Fibroblast of lung (primary cell): ENCODE measurements at places on chromosomes 16 and 17. TPM values are rescaled to one million over a fixed set of nuclear protein-coding genes. Genes with fewer than 3 reads are reported as not detected.
A peak's percentile ranks its signal among the peaks of the same experiment; 100 is the strongest.

The FSCN2 gene
- total RNA-seq, result 1.5 and 2.0 TPM in 2 replicates

The KRT24 gene
- not detected in 2 replicates for total RNA-seq

The PSMD12 gene
- total RNA-seq, result 19.3 and 21.3 TPM in 2 replicates

GRCh38 chr17:31533546-31534155 is 142.2 kb downstream of the RAB11FIP4 start:
- DNase-seq, result peak; percentile 52
- H3K27ac ChIP-seq, result no peak overlapping the region
- peaks cover 11% of the 10 kb centered on the region for H3K4me1 ChIP-seq
- no peaks in the 10 kb centered on the region for H3K36me3 ChIP-seq

- H3K4me1 ChIP-seq, result peaks cover under 1% of the 10 kb centered on the region
- no peak overlapping the region for H3K4me3 ChIP-seq
- H3K27me3 ChIP-seq, result no peaks in the 10 kb centered on the region
Measured at GRCh38 chr17:28118362-28118761, 75.9 kb downstream of the NLK start.

The MYH8 gene
- not detected in 2 replicates for total RNA-seq

The RAMP2 gene
- 0.17 and 0.26 TPM in 2 replicates for total RNA-seq

DNA sequence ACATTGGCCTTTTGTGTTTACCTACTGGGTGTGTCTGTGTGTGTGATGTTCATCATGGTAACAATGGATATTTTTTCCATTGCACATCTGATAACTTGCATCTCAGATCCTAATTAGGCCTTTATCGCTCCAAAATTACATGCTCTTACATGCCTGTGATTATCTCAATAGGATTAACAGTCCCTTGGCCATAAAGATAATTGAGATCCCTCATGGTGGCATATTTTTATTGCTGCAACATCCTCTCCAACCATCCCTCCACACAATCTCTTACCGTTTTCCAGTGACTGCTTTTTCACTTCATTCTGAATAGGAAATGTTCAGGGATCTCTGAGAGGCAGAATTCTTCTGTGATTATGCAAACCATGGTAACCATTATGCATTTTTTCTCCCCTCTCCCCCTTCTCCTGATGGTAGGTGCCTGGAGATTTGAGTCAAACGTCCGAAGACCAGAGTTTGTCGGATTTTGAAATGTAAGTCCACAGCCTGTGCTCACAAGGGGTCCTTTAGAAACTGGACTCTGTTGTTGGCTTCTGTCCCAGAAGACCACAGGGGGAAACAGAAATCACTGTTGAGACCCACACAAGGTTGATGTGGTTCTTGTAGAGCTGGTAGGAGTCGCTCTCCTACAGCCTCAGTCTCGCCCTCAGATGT is 405.5 kb downstream of the CPPED1 start:
- DNase-seq, result peak; percentile 48
- H3K4me3 ChIP-seq, result no peak overlapping the region
- H3K27me3 ChIP-seq, result no peaks in the 10 kb centered on the region

DNA sequence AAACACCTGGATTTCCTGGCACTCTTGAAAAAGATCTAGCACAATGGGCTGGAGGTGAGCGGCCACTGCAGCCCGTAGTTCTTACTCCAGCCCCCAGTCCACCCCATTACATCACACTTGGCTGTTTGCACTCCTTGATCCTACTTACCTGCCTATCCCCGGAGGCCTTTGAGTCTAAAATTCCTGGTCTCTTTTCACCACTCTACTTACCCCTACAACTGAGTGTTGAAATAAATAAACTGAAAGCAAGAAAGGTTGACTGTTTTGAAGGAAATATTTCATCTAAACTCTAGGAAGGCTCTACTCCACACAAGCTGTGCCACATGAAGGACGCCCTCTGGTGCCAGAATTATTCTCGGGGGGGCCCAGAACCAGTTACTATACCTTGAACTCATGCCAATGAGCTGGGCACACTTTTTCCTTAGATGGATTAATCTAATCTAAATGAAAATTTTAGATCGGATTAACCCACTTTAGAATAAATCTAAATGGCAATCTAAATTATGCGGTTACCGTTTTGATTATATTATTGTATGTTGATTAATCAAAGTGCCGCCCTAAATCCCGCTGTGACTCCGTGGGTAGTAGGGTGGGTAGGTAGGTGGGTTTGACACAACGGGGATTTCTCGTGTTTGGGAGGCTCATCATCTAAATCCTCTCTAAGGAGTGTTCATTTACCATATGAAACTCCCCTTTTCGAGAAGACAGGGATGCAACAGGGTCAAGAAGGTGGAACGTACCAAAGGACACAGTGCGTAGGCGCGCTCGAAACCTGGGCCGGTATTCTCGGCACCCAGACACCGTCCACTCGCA is 651 bp upstream of the EIF1 start:
- H3K36me3 ChIP-seq, result peaks cover 23% of the 10 kb centered on the region
- H3K27me3 ChIP-seq, result peaks cover 7% of the 10 kb centered on the region
- H3K27ac ChIP-seq, result peak overlapping the region; percentile 100

The LITAFD gene
- not detected in 2 replicates for total RNA-seq

The ANKRD40CL gene
- total RNA-seq, result under 0.01 TPM in 1 of 2 replicates, not detected in the other

- no peak overlapping the region for H3K27ac ChIP-seq
- no peaks in the 10 kb centered on the region for H3K27me3 ChIP-seq
- peak; percentile 37 for DNase-seq
Measured at GRCh38 chr17:69339937-69340336, 13.0 kb upstream of the ABCA5 start.
